ENCODE measurements at places on chromosomes 13 and 19.

DNA sequence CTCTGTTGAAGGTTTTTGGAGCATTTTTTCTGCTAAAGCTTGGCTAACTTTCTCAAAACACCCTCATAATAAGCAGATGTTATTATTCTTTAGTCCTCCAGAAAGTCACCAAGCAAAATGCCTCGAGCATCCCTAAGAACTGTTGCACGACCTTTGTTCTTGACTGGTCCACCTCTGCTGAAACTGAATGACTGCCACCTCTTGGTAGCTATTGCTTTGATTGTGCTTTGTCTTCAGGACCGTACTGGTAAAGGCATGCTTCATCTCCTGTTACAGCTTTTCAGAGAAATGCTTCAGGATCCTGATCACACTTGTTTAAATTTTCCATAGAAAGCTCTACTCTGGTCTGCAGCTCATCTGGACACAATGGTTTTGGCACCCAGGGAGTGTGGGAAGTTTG, 254.8 kb downstream of the DCT start:
- DNase-seq: no peak

DNA sequence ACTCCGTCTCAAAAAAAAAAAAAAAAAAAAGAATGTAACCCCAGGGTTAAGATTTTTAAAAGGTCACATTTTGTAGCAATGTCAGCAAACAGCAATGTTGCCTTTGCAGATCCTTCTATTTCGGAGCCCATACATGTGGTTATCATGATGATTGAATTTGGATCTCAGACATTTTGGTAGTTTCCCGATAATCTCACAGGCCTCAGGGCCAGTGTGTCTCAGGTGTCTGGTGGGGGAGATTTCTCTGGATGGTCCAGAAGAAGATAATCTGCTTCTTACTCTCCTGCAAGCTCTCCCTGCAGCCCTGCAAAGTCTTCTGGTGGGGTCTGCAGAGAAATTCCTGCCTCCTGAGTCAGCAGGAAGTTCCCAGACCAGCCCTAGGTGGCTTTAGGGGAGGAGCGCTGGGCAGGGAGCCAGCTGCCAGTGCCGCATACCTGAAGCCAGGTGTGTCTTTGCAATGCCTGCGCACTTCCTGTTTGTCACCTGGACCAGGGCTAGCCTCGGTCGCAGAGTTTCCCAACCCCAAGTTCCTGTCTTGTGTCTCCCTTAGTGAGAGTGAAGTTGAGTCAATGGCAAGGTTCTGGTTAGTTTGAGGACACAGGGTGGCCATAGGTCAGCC, 1.4 kb downstream of the SH2D3A start:
- no peak for DNase-seq

GRCh38 chr13:51396352-51396751, 56.5 kb downstream of the INTS6 start:
- DNase-seq: no peak

DNA sequence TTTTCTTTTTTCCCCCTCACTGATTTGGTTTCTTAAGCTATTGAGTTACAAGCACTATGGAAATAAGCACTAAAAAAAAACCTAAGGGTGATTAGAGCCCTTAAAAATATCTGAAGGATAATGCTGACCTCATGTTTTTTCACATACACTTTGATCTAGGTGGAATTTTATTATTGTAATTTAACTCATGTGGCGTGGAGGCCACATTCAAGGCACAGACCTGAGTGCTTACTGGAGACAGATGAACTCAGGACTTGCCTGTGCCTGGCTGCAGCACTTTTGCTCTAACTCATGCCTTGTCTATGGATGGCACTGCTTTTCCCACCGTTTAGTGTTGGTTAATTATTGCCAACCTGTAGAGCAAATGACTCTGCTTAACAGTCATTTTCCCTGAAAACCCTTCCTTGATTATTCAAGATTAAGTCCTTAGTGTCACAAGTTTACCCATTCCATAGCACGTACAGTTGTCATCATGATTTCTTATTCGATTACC, 541.4 kb downstream of the GPC6 start:
- no peak for DNase-seq

GRCh38 chr13:96835546-96835945, 158.7 kb downstream of the OXGR1 start:
- no peak for DNase-seq

- DNase-seq: no peak
Observed at GRCh38 chr13:51807041-51807440, 3.1 kb upstream of the DHRS12 start.

DNA sequence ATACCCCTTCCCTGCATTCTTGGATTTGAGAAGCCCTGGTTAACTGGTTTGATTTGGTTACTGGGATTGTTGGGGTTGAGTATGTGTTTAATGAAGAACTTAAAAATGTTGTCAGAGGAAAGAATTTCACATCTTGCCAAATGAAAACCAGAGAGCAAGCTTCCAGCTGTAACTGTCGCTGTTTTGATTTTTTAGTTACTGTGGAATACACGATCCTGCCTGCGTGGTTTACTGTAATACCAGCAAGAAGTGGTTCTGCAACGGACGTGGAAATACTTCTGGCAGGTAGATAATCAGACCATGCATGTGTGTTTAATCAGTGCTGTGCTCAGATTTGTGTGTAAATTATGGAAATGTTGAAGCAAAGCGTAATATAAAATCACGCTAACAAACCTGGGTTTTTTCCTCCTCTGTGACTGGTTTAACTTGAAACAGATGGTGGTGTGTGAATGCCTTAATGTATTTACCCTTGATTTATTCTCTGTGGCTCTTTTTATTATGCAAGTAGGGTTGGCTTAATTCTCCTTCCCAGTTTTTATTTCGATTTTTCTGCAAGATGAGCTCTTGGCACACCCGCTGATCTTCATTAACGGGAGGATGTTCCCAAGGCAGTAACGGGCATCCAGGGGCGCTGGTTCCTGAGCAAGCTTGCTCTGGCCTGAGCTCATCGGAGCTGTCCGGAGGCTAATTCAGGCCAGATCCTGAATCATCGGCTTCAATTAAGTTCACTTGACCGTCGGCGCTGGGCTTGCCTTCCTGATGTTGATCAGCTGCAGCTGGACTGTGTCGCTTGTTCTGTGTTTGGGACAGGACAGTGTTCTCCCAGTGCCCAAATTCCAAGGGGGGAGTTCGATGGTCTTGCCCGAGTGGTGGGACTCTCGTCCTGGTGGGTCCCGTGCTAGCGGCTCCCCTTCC, 16.0 kb downstream of the UPF1 start:
- DNase-seq: no peak

- no peak for DNase-seq
Observed at GRCh38 chr13:38496917-38497316, 147.3 kb downstream of the UFM1 start.

GRCh38 chr13:97259798-97260714, 37.9 kb downstream of the MBNL2 start:
- no peak for DNase-seq

DNA sequence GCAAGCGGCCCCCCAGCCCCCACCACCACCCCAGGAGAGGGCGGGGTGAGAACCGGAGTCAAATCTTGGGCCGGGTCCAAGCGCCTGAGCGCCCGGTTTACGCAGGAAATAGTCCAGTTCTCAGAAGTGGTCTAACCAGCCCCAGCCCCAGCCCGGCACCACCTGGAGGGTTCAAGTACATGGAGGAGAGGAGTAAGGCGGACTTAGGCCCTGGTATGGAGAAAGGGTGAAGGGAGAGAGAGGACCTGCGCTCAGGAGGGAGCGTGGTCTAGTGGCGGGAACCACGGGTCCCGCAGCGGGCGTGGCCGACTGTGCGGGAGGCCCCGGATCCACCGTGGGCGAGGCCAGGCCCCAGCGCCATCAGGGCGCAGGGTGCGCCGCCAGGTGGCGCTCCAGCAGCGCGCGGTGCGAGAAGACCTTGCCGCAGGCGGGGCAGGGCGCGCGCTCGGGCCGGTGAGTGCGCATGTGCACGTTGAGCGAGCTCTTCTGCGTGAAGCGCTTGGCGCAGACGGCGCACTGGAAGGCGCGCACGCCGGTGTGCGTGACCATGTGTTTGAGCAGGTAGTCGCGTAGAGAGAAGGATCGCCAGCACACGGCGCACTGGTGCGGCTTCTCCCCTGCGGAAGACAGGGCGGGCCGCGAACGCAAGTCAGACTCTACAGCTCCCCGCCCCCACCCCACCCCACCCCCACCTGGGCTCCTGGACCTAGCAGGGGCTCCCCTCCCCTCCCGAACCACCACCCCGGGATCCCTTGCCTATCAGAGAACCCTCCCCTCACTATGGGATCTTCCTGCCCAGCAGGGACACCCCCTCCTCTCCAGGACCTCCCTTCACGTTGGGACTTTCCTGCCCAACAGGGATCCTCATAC, 2.1 kb upstream of the SLC27A5 start:
- peak; percentile 90 for DNase-seq

All from T-helper 2 cell (primary cell).